ENCODE measurements at places on chromosomes 16 and 17. TPM values are rescaled to one million over a fixed set of nuclear protein-coding genes. Genes with fewer than 3 reads are reported as not detected.

DNA sequence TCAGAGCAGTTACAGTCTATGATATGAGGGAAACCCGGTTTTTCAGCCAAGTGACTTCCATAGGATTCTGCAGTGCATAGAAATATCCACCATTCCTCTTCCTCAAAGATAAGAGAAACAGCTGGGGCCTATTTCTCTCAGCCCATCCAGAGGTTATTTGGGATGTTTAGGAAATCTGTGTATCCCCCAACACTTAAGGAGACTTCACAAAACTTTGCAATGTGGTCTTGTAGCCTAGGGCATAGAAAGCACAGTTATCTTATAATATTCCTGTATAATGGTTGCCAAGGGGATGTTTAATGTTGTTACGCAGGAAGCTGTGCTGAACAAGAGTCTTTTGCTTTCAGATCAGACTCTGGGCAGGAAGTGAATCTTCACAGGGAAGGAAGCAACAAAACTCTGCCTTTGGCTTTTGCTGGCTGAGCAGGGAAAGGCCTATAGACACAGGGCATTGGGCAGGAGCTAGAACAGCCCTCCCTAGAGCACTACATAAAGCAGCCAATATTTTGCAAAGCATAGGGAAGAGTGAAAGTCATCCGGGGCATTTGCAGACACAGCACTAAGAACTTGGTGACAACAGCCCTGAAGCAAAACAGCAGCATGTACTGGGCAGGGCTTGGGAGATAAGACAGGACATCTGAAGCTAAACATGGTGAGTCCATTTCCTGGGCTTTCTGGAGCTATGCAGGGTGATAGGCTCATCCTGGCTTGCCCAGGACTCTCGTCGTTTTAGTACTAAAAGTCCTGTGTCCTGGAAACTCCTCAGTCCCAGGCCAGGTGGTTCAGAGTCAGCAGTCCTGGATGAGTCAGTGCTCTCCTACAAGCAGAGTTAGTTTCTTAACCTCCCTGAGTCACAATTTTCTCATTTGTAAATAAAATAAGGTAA is 18.7 kb upstream of the BEAN1 start:
- H3K4me3 ChIP-seq, result peak overlapping the region; percentile 50
- H3K27me3 ChIP-seq, result no peaks in the 10 kb centered on the region
- H3K4me1 ChIP-seq, result peaks cover 46% of the 10 kb centered on the region
- H3K27ac ChIP-seq, result peak overlapping the region; percentile 94
- H3K36me3 ChIP-seq, result no peaks in the 10 kb centered on the region

SNTB2 gene
- total RNA-seq, result 22.9 TPM

EXOC7 gene
- 116 TPM for total RNA-seq

OVCA2 gene
- 28.5 TPM for total RNA-seq

PCYT2 gene
- total RNA-seq, result 240 TPM

- peaks cover 38% of the 10 kb centered on the region for H3K4me1 ChIP-seq
- no peak overlapping the region for H3K27ac ChIP-seq
- H3K4me3 ChIP-seq, result no peak overlapping the region
- DNase-seq, result peak; percentile 28
- no peaks in the 10 kb centered on the region for H3K27me3 ChIP-seq
These were observed 42.7 kb downstream of the GNA13 start for GRCh38 chr17:65013613-65014391.

DNA sequence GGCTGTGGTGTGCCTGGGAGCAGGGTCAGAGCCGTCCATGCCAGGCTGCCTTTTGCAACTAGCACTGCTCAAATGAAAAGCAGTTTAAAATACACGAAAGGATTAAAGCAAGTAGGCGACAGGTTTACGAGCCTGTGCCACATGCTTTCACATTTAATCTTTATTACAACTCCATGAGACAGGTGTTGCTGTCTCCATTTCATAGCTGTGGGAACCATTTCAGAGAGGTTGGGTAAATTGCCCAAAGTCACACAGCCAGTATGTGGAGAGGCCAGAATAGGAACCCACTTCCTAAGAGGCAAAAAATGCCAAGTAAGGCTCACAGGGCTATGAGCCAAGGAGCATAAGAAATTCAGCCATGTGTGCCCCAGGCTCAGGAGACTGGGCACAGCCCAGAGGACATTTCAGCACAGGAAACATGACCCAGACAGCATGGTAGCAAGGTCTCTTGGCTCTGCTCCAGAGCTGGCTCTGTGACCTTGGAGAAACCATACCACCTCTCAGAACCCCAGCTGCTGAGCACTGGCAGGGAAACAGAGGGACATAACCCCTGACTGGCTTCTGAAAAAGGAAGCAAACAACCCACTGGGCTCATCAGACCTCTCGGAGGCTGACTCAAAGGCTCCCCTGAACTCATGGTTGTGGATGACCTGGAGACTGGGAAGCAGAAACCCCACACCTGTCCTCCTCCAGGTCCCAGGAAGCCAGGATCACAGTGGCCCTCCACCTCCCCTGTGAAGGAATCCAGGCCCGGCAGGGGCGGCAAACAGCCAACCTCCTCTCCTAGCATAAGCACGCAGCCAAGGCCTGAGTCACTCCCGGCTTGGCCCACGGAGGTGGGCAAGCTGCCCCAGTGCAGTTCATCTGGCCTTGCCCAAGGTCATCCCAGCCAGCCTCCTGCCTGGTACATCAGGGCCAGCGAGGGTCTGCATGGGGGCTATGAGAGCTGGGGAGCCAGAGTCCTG is 40.3 kb upstream of the MRPS23 start:
- H3K4me3 ChIP-seq, result no peak overlapping the region
- H3K27me3 ChIP-seq, result no peaks in the 10 kb centered on the region
- H3K4me1 ChIP-seq, result peaks cover 52% of the 10 kb centered on the region
- no peaks in the 10 kb centered on the region for H3K36me3 ChIP-seq
- H3K27ac ChIP-seq, result no peak overlapping the region

DNA sequence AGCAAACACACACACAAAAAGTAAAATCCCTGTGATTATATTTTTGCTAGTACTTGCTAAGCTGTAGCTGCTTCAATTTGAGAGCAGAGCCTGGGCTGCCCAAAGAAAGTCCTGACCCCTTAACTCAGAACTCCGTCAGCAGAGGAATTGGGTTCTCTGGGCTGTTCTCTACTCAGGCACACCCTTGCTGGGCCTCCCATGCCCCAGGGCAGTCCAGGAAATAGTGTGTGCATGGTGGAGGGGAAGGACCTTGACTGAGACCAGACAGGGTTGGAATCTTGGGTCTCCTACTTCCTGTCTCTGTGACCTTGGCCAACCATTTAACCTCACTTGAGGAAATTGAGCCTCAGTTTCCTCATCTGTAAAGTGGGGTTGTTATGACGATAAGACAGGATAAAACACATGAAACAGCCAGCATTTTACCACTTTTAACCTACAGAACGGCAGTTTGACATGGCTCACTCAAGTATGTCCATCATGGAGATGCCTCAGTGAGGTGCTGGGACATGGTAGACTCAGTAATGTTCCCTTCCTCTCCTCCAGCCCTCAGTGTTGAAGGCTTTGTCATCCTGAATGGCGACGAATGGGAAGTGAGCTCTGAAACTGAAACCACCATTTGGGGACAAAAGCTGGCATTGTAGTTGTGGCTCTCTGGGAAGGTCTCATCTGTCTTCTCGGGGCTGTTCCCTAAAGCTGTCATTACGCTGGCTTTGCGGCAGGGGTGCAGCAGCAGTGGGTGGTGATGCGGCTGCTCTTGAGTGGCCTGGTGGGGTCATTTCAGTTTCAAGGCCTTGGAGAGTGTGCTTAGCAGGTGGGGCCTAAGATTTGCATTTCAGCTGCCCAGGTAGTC is 74.9 kb downstream of the CMIP start:
- H3K36me3 ChIP-seq, result peaks cover 18% of the 10 kb centered on the region
- DNase-seq, result no peak
- peaks cover 45% of the 10 kb centered on the region for H3K4me1 ChIP-seq

All from HepG2 (cell line).